ENCODE measurements at places on chromosomes 2 and 18.

DNA sequence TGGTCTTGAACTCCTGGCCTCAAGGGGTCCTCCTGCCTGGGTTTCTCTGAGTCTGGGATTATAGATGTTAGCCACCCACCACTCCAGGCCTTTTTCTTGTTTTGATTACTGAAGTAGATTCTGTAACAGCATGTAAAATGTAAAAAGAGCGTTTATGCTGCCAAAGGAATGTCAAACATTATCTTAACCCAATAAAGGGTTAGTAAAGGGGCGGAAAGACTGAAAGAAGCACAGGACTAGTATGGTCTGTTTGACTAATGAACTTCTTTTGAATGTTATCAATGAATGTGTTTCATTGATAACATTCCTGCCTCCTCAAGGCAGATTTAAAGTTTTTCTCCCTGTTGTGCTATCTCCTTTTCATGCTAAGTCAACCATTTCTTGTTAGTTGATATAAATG lies 29.4 kb downstream of the GPD2 start:
- H3K4me3 ChIP-seq = no peak overlapping the region
- no peak for DNase-seq
- H3K4me1 ChIP-seq = peaks cover 39% of the 10 kb centered on the region

DNA sequence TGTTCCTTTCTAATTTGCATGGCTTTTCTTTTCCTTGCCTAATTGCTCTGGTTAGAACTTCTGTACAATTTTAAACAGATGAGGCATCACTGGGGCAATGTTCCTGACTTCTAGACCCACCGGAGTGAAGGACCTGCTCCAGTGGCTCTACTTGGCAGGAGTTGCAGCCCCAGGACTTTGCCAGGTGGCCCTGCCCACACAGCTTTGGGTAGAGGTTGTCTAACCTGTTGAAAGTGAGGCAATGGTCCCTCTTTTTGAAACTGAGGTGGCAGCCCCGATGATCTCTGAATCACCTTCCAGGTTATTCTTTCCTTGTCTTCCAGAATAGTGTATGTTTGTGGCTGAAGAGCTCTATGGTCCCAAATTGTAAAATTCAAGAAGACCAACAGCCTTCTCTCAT lies 29.9 kb upstream of the ZNF512 start:
- no peaks in the 10 kb centered on the region for H3K4me1 ChIP-seq
- no peak overlapping the region for H3K4me3 ChIP-seq
- peaks cover 20% of the 10 kb centered on the region for H3K27me3 ChIP-seq

DNA sequence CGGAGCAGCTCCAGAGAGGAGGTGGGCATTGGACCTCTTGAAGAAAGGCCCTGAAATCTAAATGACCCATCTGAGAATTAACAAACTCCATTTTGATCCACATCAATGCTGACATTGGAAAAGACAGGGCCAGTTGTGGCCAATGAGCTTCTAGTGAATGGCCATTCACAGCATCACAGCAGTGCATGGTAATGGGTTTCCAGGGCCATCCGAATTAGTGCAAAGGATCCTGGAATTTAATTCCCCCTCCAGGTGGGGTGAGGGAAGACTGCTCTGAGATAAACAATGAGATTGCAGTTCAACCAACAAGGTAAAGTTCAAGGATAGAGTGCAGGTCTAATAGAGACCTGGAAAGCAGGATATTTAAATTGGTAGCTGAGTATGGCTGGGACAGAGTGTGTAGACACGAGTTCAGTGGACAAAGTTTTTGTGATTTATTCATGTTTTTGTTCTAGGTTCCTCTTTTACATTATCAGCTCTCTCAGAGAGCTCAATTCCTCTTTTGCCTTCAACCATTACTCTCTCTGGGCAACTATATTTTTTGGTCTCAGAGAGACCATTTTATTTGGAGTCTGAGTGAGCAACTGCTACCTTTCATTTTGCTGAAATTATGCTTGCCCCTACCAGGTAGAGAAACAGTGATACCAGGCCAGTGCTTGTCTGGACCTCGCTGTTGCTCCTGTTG lies 5.0 kb downstream of the TACR1 start:
- H3K27me3 ChIP-seq = peaks cover 28% of the 10 kb centered on the region
- no peak for DNase-seq
- no peaks in the 10 kb centered on the region for H3K36me3 ChIP-seq

- peak overlapping the region; percentile 92 for H3K27ac ChIP-seq
- peaks cover 41% of the 10 kb centered on the region for H3K4me1 ChIP-seq
- DNase-seq = peak; percentile 63
- no peaks in the 10 kb centered on the region for H3K36me3 ChIP-seq
Measured at GRCh38 chr2:195648787-195649186, 8.2 kb upstream of the SLC39A10 start.
